ENCODE measurements at places on chromosomes 2 and 18. TPM values are rescaled to one million over a fixed set of nuclear protein-coding genes. Genes with fewer than 3 reads are reported as not detected.

GRCh38 chr2:46832543-46832942 lies 83.1 kb downstream of the MCFD2 start:
- DNase-seq, result no peak
- peaks cover 7% of the 10 kb centered on the region for H3K27me3 ChIP-seq
- no peaks in the 10 kb centered on the region for H3K36me3 ChIP-seq
- H3K4me3 ChIP-seq, result no peak overlapping the region

- no peak overlapping the region for H3K4me3 ChIP-seq
- H3K36me3 ChIP-seq, result no peaks in the 10 kb centered on the region
- H3K27me3 ChIP-seq, result no peaks in the 10 kb centered on the region
- H3K4me1 ChIP-seq, result no peaks in the 10 kb centered on the region
- H3K27ac ChIP-seq, result no peak overlapping the region
- DNase-seq, result no peak
Measured at GRCh38 chr18:21183670-21184069, 58.4 kb upstream of the GREB1L start.

DNA sequence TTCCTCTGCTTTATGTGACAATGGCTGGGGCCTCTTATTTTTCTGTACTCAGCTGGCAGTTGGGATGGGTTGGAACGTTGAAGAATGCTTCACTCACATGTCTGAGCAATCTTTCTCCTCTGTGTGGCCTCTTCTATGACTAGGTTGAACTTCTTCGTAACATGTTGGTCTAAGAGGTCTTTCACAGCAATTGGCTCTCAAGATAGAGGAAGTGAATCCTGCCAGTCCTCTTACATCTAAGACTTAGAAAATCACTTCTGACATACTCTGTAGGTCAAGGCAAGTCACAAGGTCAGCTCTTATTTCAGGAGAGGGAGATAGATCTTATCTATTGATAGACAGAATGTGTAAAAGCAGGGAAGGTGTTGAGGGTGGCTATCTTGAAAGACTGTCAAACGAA lies 174.1 kb downstream of the NYAP2 start:
- H3K36me3 ChIP-seq, result no peaks in the 10 kb centered on the region
- H3K4me1 ChIP-seq, result no peaks in the 10 kb centered on the region

DNA sequence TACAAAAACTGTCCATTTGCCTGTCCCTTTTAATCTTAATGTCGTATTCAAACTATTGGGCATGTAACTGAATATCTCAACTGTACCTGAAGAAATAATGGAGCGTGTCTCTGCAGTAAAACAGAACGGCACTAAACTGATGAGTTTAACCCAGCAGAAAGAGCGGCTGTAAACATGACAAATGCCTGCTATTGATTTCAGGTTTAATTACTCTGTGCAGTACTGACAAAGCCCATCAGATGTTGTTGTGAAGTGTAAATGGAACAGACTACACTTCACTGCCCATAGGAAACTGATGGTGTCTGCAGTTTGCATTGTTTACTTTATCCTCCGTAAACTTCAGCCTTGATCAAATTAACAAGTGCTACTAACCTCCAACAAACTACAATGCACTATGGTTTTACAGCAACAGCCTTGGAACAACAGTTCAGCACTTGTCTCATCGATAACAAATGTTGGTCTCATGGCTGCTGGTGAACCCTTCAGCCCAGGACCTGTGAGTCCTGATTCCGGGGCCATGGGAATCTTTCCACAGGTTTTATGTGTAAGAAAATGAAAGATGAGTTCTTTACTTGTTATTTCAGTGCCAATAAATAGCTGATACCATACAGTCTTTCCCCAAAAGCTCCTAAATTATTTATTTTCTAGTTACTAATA lies 316.5 kb downstream of the CCDC178 start:
- no peaks in the 10 kb centered on the region for H3K36me3 ChIP-seq
- no peak overlapping the region for H3K4me3 ChIP-seq
- no peak for DNase-seq
- H3K27ac ChIP-seq, result no peak overlapping the region

C1QL2 gene
- not detected for total RNA-seq
